Colonic mucosa (tissue), 4 donors: ENCODE measurements at places on chromosomes 7 and 10. TPM values are rescaled to one million over a fixed set of nuclear protein-coding genes. Genes with fewer than 3 reads are reported as not detected.

GRCh38 chr10:9075420-9075819 is 1020.9 kb downstream of the GATA3 start:
- DNase-seq: no peak

DNA sequence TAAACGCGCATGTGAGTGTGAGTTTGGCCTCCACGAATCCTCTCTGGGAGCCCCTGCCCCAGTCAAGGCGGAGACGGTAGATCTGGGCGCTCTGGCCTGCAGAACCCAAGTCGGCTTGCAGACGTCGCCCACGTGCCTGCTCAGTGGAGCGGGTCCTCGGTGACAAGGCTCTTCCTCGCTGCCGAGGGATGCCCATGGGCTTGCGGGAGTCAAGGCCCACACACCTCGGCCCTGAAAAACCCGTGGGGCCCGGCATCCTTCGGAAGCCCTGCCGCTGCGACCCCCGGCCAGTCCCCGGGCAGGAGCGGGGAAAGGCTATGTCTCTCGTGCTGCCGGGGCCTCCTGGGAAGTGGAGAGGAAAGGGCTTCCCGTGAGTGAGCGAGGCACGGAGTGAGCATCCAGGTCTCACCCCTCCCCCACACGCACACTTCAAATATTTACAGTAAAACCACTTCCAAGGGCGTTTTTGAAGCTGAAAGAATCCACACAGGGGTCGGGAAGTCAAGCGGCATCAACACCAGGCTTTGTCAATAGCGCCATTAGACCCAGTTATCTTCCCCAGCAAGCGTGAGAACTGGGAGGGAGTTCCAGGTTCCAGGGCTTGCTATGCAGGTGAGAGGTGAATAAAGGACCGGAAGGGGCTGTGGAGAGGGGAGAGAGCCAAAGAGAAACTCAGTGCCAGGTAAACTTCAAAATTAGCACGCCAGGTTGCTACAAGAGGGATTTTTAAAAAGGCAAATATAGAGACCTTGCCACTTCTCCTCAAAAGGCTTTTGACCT is 1.1 kb upstream of the MNX1 start:
- peak; percentile 40 for DNase-seq

DNA sequence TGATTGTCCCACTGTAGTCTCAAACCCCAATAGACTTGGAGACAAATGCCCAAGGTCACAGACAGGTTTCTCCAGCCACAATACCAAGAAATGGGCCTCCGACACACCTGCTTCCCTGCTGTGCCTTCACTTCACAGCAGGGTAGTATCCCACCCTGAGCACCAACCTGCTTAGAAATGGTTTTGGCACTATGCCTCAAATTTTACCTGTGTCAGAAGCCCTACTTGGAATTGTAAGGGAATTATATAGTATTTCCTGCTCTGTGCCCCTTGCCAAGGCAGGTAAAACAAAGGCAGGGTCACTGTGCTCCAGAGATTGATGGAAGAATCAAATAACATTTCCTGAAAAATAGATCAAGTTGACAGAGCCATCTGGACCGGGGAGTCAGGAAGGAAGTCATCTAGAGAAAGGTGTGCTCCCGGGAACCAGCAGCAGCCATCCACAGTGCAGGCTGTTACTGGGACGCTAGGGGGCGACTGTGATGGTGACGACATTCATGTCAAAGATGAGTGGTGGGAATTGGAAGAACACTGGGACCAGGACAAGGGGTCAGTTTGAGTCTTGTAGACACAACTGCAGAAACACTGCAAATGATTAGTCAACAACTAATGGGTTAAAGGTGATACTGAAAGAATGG is 117.8 kb upstream of the AKR1E2 start:
- no peak for DNase-seq

The TMEM176B gene
- 256 TPM for total RNA-seq

DNA sequence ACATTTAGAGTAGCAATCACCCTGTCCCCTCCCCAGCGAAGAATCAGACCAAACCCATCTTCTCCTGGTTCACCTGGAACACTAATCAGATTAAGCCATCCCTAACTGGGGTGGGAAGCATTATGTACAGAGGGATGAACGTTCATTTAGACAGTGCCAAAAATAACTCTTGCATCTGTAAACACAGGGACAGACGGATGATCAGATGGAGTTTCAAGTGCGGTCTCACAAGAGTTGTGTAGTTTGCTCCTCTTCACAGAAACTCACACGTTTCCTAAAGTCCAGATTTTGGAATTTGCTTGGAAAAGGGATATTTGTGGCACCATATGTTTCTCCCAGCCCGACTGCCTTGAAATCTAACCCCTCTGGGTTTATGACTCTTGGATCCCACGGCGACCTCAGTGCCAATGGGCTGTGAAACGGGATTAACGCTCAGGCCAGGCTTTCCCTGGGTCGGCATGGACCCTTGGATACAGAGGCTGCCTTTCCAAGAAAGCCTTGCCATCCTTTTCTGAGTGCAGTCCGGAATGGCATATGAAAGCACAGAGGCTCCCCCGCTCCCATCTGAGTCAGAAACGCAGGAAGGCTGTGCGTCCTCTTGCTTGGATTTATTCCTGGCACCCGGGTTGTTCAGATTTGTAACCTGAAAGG is 293.2 kb upstream of the HABP2 start:
- DNase-seq: no peak

The SOSTDC1 gene
- 4.7 TPM for total RNA-seq

The FAM13C gene
- 2.5 TPM for total RNA-seq

- DNase-seq: no peak
Measured at GRCh38 chr10:63412304-63412703, 53.5 kb downstream of the JMJD1C start.

DNA sequence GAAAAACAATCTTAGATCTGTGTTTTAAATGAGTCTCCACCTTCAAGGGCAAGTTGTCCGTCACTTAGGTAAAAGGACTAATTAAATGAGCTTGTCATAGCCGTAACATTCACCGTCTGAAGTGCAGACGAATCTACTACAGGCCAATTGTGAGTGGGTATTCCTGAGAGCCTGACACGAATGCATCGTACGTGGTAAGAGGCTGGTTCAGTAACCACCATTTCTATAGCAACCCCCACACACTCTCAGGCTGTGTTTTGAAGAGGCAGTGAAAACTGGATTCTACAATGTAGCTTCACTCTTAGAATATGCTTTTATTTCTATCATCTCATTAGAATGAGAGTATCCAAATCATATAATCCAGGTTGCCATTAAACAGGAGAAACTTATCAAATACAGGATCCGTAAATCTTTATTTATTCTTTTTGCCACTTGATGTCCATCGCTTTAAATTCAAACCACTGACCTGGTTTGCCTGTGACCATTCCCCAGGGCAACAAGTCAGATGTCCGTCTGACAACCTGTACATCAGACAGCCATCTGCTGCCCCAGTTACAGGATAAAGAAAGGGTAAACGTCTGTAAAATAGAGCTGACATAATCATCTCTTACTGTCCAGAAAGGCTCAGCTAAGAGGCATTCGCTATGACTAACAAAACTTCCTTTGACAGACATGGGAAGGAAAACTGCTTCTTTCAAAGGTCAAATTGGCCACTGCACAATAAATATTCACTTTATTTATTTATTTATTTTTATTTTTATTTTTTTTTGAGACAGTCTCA is 70.3 kb upstream of the NMT2 start:
- no peak for DNase-seq

DNA sequence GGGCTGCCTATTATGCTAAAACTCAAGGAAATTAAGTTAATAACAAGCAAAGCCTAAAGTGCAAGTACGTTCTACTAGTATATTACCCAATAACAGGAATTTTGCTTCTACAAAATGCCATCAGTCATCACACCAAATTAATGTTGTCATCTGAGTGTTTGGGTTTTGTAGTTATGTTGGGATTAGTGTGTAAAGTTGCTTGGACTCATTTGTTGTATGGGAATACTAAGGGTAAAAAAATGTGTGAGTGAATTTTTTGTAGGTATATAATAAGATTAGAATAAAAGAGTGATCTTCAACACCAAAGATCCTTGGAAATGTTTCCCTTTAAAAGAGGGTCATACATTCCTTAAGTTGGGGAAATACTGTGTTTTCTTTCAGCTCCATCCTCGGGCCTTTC is 38.6 kb downstream of the NRP1 start:
- DNase-seq: no peak

DNA sequence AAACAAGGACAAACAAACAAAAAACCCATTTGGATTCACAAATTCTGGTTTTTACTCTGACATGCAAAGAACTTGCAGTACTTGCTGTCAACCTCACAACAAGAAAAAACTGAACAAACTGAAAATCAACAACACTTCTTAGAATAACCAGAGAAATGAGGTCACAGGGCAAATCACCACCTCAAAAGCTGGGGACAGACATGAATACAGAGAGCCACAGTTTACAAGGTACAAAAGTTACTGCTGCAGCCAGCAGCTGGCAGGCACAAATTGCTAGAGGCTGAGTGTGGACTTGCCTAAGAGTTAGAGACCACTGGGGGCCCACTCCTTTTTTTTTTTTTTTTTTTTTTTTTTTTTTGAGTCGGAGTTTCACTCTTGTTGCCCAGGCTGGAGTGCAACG is 15.0 kb upstream of the RNF32 start:
- no peak for DNase-seq

GRCh38 chr7:134212576-134213546 is 85.7 kb downstream of the LRGUK start:
- DNase-seq: no peak

DNA sequence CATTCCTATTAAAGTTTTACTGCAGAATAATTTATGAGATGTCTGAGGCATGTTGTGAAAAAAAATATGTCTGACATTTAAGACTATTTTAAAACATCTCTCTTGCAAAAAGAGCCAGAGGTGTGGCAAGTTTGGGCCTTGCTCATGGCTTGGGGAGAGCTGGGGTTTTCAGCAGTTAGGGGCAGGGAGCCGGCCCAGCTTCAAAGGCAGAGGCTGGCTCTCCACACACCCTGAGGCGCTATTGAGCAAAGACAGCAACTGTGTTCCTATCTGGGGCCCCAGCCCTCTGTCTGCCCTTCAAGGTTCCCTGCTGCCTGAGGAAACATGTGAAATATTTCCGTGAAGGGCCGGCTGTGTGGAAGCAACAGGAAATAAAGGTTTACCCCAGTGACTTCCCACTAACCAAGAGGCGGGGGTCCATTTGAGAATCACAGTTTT is 94.0 kb downstream of the SORBS1 start:
- peak; percentile 64 for DNase-seq

- no peak for DNase-seq
Measured at GRCh38 chr7:47579458-47579857, 2.5 kb downstream of the TNS3 start.

The CCDC186 gene
- total RNA-seq: 53.1 TPM

DNA sequence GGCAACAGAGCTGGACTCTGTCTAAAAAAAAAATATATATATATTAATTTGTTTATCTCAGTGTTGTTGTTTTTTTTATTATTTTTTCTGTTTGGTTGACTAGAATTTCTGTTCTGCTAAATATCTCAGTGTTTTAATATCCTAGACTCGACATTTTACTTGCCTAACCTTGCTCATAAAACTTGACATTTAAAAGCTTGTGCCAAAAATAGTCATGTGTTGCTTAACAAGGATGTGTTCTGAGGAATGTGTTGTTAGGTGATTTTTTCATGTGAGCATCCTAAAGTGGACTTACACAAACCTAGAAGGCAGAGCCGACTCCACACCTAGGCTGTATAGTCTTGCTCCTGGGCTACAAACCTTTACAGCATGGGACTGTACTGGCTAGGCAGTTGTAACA is 23.1 kb downstream of the NRBF2 start:
- no peak for DNase-seq

The RET gene
- total RNA-seq: 3.3 TPM

The AKR1C1 gene
- 4.3 TPM for total RNA-seq

The PRKCQ gene
- total RNA-seq: 0.94 TPM

GRCh38 chr7:27723085-27723484 is 16.9 kb upstream of the TAX1BP1 start:
- no peak for DNase-seq

The PNLIPRP3 gene
- total RNA-seq: not detected

The TSPAN12 gene
- total RNA-seq: 38.7 TPM

The IGF2BP3 gene
- total RNA-seq: 0.24 TPM

DNA sequence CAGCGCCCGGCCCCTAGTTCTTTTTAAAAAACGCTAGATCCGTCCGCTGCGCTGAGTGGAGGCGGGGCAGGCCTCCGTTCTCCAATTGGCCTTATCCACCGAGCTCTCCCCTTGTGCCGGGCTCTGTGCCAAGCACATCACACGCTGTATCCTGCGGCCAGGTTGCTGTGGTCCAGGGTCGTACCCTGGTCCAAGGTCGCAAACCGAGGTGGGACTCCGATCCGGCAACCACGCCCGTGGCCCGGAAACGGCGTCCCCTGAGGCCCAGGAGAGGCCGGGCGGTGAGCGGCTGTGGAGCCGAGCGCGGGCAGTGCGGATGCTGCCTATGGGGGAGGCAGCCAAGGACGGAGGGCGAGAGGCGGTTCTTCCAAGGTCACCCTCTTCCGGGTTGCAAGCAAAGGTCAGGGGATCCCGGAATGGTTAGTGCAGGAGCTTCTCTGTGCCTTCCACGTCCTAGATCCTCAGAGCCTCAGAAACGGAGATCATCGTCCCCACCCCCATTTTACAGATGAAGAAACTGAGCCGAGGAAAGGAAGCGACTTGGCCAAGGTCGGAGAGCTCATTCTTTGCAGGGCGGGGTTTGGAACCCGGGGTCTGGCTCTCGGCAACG is 72.4 kb upstream of the LRRC4 start:
- no peak for DNase-seq

The UBTD1 gene
- 3.2 TPM for total RNA-seq

The HYAL4 gene
- not detected for total RNA-seq

- no peak for DNase-seq
Measured at GRCh38 chr10:45438466-45439090, 64.6 kb downstream of the ALOX5 start.

The GPRIN2 gene
- 32.3 TPM for total RNA-seq

DNA sequence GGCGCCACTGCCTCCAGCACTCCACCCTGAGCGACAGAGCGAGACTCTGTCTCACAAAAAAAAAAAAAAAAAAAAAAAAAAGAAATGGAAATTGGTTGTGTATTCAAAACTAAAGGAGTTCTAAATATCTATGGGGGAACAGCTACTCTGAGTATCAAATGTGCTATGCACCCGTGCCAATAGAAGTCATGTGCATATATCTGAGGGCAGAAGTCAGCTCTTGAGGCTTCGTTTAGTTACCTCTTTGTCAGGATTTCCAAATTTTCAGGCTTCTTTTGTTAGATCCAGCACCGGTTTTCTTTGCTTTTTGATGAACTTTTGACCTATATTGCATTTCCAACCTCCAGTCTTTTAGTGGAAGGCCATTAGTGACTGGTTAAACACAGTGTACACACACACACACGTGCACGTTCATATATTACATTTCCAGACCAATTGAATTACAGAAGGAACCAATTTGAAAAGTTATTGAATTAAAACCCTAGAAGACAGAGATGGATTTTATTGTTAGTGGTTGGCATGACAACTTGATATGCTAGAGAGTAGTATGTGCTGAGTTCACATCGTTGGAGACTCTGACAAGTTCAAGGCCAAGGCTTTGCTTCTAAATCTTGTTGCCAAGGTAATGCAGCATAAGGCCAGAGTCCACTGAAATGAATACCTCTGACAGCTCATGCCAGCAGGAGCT is 33.1 kb upstream of the ADD3 start:
- DNase-seq: peak; percentile 64

- no peak for DNase-seq
Measured at GRCh38 chr7:25541094-25541821, 313.0 kb upstream of the NPVF start.

The MMRN2 gene
- 3.4 TPM for total RNA-seq
